ENCODE measurements at places on chromosomes 12 and 14.

GRCh38 chr12:15427913-15428312 is 105.6 kb downstream of the PTPRO start:
- no peak for DNase-seq

GRCh38 chr12:46383654-46384450 is 11.3 kb upstream of the SLC38A2 start:
- peak; percentile 84 for DNase-seq

- peak; percentile 40 for DNase-seq
Observed at GRCh38 chr12:49763006-49763591, 21.7 kb downstream of the TMBIM6 start.

DNA sequence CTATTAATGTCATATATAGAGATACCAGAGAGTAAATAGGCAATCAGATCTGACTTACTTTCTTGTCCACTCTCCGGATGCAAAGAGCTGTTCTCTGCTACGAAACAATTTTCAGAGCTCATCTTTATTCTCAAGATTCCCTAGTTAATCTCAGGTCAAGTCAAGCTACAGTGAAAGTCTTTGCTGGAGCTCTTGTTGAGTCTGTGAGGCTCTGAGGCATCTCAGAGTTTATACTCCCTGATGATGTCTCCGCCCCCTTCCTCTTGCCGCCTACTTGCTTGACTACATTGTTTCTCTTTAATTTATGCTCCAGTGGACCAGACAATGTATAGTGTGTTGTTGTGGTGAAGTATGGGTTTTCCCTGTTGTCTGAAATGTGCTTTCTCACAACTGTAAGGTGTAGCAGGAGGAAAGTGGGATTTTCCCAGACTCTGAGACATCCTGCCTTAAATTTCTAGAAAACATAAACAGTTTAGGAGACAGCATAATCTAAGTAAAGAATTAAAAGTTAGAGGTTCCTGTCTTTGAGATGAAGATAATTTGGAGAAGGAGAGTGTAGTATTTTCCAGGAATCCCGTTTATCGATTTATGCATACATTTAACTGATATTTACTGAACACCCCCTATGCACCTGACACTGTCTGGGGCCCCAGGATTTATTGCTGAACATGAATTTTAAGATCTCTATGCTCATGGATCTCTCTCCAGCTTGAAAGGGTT is at the start of gene CD69:
Gene CD69 (minus strand): TSS at position 203 of the 720 bp plus-strand sequence. CDS start 81 bp downstream, at position 122.
- peak; percentile 64 for DNase-seq

- DNase-seq = no peak
Observed at GRCh38 chr14:105858676-105859025, 332.3 kb downstream of the TMEM121 start.

- DNase-seq = no peak
Observed at GRCh38 chr12:121713793-121714192, 1.2 kb downstream of the TMEM120B start.

GRCh38 chr12:90292183-90292582 is 583.5 kb upstream of the ATP2B1 start:
- DNase-seq = no peak

GRCh38 chr14:102554821-102555819 is 37.3 kb upstream of the RCOR1 start:
- no peak for DNase-seq

DNA sequence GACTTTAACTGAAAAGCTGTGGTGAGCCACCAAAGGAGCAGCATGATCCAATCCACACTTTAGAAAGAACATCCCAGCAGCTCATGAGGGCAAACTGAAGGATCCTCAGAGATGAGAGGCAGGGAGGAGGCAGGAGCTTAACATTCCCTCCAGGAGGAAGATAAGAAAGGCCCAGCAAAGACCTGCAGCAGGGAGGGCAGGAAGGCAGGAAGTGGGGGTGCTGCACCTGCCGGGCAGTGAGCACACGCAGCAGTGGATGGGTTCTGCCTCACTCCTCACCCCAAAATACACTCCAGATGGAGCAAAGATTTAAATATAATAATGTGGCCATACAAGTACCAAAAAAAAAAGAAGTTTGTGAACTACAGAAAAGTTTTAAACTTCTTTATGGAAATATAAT is 48.4 kb downstream of the GCH1 start:
- DNase-seq = no peak

DNA sequence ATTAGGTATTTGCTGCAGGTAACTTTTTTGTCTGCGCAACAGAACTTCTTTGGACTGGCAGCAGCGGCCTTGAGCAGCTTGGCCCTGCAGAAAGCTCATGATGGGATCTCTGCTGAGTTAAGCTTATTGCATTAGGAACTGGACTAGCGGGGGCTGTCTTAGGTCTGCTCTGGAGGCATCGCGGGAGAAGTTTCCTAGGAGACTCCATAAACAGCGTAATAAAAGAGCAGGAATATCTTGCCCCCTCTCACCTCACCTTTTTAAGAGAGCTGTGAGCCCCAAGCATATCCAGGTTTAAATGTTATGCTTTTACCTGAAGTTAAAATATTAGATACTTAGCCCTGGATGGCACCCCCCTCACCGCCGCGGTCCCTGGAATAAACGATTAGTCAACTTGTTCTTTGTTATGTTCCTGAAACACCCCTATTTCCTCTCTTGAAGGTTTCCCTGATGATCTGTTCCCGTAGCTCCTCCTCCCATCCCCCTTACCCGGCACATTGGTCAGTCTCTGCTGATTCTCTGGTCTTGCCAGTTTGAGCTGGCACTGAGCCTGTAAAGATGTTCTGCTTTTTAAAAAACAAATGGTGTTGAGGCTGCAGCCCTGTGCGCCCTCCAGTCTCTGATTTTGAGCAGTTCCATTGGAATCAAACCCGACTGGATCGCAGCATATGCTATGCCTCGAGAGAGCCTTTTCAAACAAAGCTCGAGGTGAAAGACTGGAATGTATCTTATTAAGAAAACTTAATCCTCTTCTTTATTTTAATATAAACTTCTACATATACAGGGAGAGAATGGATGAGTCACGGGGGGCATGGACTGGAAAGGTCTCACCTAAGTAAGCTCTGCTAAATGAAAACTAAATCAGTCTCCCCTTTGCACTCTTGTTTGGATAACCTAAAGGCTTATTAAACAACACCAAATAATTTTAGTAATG is 1.9 kb downstream of the MLXIP start:
- peak; percentile 82 for DNase-seq

DNA sequence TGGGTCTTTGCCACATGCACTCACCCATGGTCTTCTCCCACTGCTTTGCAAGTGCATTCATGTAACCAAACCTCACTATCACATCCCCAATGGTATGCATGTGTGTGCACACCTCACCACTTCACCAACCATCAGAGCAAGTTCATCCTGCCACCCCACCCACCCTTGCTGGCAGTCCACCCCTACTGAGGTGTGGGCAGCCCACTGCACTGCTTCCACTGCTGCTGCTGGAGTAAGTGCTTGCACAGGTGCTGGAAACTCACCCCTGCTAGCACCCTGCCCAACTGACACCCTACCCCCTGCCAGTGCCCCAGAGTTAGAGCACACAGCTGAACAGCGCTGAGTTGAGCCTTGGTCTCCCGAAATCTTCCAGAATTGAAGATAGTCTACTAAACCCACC is 46.1 kb upstream of the CLEC14A start:
- DNase-seq = no peak

GRCh38 chr12:111171345-111171744 is 197.6 kb downstream of the PHETA1 start:
- DNase-seq = peak; percentile 30
